Pons (tissue), 1 donor: ENCODE measurements at places on chromosomes 3 and 15.

GRCh38 chr3:196431181-196432136, 768 bp downstream of the UBXN7 start:
- DNase-seq = peak; percentile 73

DNA sequence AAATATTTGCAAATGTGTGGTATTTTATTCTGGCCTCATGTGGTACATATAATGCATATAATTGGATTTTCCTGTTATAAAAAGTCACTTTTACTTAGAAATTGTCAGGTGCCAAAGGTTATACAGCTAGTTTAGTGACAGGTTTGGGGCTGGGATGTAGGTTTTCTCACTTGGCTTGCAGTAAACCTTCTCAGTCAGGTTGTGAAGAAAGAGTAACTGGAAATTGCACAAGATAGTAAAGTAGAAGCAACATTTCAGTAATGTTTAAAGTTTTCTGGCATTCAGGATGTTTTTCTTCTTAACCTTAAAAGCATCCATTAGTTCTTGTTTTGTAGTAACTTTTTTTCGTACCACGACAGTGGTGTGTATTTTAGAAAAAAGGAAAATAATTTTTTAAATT, 53.9 kb downstream of the MEF2A start:
- DNase-seq = no peak

DNA sequence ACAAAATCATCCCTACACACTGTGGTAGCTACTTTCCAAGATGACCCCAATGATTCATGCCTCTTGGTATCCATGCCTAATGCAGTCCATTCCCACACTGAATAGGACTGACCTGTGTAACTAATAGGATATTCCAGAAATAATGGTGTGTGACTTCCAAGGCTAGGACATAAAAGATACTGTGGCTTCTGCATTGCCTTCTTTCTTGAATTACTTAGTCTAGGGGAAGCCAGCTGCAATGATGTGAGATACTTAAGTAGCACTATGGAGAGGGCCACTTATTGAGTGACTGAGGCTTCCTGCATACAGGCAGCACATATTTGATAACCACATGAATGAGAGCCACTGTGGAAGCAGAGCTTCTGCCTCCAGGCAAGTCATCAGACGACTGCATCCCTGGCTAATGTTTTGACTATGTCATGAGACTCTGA, 50.1 kb downstream of the NR1I2 start:
- DNase-seq = no peak

GRCh38 chr3:155382396-155383042, 89.0 kb upstream of the STRIT1 start:
- peak; percentile 69 for DNase-seq

- no peak for DNase-seq
These were observed 10.8 kb downstream of the TIPARP start for GRCh38 chr3:156685198-156685597.

DNA sequence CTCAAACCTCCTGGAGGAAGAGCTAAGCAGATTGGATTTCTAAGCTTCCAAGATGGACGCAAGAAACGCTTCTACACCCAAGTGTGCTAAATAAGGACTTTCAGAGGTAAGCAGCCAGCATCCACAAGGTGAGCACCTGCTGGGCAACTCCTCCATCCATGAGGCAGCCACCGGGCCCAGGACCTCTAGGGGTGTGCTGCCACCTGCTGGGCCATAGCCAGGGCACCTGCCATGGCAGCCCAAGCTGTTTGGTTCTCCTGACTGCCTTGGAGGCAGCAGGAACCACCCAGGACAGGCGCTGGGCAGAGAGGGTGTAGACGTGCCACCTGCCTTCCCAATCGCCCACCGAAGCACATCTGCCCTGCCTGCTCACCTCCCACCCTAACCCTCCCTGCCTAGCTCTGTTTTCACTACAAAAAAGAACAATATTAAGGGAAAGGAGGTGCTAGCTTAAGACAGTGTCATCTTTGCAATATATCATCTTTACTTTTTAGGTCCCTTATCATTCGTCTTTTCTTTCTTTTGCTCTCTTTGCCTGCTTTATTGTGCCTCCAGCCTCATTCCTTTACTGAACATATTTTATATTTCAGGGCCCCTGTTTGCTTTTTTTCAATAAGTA, 12.9 kb downstream of the C15orf62 start:
- DNase-seq = no peak

- DNase-seq = no peak
These were observed 75.0 kb upstream of the SPATA12 start for GRCh38 chr3:56985460-56985859.

GRCh38 chr3:112635674-112636073, 5.3 kb downstream of the CCDC80 start:
- no peak for DNase-seq

GRCh38 chr3:49217688-49218470, 46.5 kb downstream of the KLHDC8B start:
- no peak for DNase-seq

- DNase-seq = peak; percentile 81
These were observed 3.1 kb upstream of the LARP6 start for GRCh38 chr15:70856884-70857561.

DNA sequence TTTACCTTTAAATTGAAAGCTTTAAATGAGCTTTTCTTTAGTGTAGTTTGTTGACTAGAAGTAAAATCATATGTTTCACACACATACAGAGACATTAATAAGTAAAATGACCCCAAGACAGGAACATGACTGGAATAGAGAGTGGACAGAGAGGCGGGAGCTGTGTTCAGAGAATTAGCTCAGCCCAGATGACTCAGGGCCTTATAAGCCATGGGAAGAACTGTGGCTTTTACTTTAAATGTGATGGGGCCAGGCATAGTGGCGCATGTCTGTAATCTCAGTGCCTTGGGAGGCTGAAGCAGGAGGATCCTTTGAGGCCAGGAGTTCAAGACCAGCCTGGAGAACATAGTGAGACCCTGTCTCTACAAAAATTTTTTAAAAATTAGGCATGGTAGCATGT, 26.7 kb downstream of the SACM1L start:
- no peak for DNase-seq

GRCh38 chr3:143584474-143584873, 263.8 kb downstream of the SLC9A9 start:
- no peak for DNase-seq

DNA sequence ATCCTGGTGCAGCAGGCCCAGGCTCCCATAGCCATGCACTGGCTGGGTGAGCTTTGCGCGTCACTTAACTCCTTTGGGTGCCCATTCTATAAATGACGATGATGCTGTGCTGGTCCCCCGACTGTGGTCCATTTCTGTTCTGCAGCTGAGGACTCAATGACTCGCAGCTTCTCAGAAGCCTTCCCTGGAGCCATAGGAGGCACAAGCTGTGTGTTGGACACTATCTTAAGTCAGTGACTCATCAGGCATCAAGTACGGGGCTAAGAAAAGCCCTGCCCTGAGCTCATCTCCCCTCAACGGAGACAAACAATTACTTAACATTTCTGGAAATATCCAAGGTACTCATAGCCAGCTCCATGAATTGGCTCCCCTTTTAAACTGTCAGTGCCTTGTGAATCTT, 13.8 kb upstream of the MUSTN1 start:
- DNase-seq = no peak

DNA sequence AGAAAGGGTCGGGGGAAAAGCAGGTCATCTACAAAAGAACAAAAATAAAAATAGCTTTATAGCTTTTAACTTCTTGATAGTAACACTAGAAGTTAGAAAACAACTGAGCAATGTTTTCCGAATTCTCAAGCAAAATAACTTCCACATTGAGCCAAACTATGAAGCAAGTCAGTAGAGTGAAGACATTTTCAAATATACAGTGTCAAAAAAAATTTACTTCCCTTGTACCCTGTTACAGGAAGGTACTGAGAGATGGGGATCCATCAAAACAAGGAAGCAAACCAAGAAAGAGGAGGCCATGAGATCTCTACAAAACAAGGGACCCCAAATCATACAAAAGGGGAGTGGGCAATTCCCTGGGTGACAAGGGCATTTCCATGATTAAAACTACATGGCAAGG, 26.6 kb upstream of the STIMATE start:
- no peak for DNase-seq

GRCh38 chr3:4425055-4425454, 42.0 kb downstream of the SUMF1 start:
- DNase-seq = no peak

DNA sequence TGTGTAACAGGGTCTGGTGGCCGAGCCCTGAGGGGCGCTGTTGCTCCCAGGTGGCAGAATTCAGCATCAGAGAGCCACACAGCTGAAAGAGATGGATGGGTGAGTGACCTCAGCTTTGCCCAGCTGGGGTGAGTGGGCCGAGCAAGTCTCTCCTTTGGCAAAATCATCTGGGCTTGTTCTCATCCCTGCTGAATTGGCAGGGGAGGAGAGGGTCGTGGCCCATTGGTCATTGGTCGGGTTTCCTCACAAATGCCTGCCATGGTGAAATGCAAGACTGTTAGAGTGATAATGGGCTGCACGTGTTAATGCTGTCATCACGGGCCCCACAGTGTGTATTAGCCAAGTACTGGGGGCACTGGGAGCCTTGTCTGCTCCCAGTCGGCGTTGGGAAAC, 15.9 kb downstream of the ABHD2 start:
- DNase-seq = no peak

GRCh38 chr3:178513546-178514380, 22.5 kb upstream of the KCNMB2 start:
- DNase-seq = no peak
